ENCODE measurements at places on chromosomes 12 and 14.

- peak; percentile 79 for DNase-seq
Observed at GRCh38 chr12:106303202-106303820, 778 bp downstream of the TCP11L2 start.

- DNase-seq: no peak
Observed at GRCh38 chr14:90062127-90062794, 467 bp downstream of the KCNK13 start.

DNA sequence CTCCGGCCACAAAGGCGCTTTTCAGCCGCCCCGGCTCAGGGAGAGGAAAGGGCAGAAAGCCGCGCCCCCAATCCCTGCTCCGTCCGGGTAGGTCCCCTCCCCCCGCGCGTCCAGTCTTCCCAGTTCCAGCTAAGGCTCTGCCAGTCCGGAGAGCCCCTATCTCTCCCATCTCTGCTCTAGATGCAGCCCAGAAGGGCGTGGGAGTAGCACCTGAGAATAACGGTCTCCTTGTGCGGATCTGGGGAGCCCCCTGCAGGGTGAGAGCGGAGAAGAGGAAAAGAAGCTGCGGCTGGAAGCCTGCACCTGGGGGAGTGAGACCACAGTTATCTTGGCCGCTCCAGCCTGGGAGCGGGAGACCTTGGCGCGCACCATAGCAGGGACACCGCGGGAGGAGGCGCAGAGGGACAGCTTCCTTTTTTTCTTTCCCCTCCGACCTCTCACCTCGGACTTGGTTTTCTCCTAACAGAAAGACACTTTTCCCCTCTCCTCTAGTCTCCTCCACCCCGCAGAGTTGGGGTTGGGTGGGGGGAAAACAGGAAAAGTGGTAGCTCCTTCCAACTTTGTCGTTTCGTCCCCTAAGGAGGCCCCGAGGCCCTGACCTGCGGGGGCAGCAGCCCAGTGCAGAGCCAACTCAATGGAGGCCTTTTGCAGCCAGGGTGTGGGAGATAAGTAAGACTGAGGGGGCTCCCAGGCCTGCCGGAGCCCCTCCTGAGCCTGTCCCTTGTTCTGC is 2.4 kb downstream of the DHH start:
- DNase-seq: no peak

DNA sequence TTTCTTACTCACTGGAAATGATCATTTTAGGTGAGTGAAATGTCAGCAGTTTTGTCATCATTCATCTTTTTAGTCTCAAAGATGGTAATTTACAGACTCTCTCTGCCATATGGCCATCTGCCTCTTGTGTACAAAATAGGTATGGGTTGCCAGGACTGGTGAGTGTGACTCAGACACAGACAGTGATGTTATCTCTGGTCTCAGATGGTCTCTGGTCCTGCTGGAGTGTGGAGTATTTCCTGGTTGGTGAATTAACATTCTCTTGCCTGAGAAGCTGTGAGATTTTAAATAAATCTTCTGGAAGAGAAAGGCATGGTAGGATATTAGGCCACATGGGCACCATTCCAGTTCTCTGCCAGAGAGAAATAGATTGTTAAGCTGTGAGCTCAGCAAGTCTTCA is 207.0 kb downstream of the ATP23 start:
- no peak for DNase-seq

- no peak for DNase-seq
Observed at GRCh38 chr12:22533155-22533554, 11.2 kb downstream of the C2CD5 start.
